MV-4-11 (cell line): ENCODE measurements at places on chromosomes 6 and 20.
A peak's percentile ranks its signal among the peaks of the same experiment; 100 is the strongest.

- DNase-seq = peak; percentile 65
Measured at GRCh38 chr6:113690281-113691259, 166.6 kb upstream of the MARCKS start.

DNA sequence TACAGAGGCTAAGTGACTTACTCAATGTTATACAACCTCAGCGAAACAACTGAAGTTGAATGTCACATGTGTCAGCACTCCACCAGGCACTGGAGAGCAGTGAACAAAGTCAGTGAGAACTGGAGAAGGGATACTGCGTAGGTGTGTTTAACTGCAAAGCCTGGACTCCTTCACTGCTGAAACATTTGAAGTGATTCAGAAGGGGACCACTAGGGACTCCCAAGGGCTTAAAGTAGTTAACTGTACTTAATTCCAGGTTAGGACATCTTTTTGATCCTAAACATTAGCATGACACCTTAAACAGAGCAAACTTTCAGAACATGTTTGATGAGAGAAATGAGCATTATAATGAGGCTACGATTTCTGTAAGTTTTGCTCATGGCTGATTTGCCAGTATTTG, 45.0 kb upstream of the ZBTB24 start:
- no peak for DNase-seq

- no peak for DNase-seq
Measured at GRCh38 chr20:45918779-45919537, 7.0 kb upstream of the PLTP start.

- no peak for DNase-seq
Measured at GRCh38 chr6:45086360-45087084, 241.6 kb upstream of the RUNX2 start.

GRCh38 chr20:14824996-14825395, 487.6 kb upstream of the FLRT3 start:
- no peak for DNase-seq

- DNase-seq = no peak
Measured at GRCh38 chr20:21146215-21146614, 20.3 kb downstream of the KIZ start.

- no peak for DNase-seq
Measured at GRCh38 chr6:46137387-46137786, 7.6 kb downstream of the ENPP4 start.

DNA sequence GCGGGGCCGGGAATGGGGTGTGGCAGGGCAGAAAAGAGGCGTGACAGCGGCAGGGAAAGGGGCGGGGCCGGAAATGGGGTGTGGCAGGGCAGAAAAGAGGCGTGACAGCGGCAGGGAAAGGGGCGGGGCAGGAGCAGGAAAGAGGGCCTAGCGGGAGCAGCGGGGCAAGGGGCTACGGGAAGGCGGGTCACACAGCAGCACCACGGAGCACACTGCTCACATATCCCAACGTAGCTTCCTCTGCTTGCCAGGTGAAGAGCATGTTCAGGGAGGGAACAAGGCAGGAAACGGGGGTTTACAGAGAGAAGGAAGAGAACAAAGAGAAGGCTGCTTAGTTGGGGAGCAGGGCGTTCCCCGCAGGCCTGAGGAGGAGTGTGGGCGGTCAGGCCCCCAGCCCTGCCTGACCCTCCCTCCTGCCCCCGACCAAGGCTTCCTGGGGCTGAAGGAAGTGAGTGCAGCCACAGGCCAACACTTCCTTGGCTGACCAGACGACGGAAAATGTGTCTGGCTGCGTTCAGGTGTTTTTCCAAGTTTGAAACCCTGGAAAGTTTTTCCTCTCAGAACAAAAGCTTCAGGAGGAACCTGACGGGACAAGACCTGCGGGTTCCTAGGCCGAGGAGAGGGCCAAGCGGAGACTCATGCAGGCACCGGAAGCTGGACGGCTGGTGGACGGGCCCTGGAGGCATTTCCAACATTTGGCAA, 13.8 kb downstream of the UCKL1 start:
- DNase-seq = no peak

GRCh38 chr6:150443621-150444020, 74.8 kb downstream of the IYD start:
- no peak for DNase-seq

GRCh38 chr6:537114-537513, 119.8 kb downstream of the HUS1B start:
- no peak for DNase-seq

- no peak for DNase-seq
Measured at GRCh38 chr6:140987364-140988155, 1145.2 kb upstream of the GJE1 start.

GRCh38 chr6:131163886-131164285, 28.6 kb downstream of the AKAP7 start:
- DNase-seq = no peak

DNA sequence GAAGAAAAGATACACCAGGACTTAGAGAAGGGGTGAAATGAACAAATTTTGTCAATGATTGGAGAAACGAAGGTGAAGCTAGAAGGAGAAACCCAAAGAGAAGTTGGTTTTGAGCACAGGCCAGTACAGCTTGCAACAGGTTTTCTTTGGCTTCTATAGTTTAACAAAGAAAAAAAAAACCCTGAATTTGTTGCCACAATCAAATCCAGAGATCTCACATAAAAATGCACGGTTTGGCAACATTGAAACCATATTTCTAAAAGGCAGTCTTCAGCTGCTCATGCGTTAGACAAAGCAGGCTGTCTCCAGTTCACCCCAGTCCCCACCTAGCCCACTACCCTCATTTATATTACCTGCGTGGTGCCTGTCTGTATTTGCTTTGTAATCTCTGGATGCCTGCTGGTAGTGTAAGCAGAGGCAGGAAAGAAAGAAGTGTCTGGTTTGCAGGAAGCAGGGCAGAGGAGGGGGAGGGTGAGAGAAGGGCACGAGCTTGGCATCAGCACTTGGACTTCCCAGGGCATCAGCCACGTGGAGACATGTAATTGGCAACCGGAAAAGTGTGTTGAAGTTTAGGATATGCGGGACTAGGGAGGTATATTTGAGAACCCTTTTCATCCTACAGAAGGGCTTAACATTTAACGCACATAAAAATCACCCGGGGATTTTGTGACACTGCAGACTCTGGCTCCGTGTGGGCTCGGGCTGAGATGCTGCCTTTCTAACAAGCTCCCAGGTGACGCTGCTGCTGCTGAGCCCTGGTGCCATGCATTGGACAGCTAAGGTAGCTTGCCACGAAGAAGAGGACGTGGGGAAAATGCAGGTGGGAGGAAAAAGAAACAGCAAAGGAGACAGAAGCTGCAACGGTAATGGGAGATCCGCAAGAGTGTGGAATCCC, 14.4 kb downstream of the PFDN4 start:
- DNase-seq = no peak

- peak; percentile 38 for DNase-seq
Measured at GRCh38 chr20:51092338-51092737, 69.4 kb upstream of the KCNG1 start.

GRCh38 chr20:43895235-43895634, 19.4 kb upstream of the TOX2 start:
- no peak for DNase-seq

GRCh38 chr20:20375862-20376261, 8.0 kb downstream of the INSM1 start:
- DNase-seq = peak; percentile 26

DNA sequence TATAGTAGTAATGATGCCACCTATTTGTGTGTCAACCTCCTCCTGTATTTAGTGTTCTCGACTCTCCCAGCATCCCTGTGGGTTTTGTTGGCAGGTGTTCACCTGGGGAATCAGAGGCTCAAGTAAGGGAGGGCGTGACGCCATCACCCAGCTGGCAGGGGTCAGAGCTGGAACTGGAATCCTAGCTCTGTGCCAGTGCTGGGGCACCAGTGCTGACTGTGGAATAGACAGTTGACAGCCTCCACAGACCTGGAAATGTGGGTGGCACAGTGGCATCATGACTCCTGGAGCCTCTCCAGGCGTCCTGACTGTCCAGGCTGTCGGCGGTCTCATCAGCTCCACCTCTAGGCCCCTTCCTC, 102.8 kb downstream of the SYCP2 start:
- no peak for DNase-seq

- DNase-seq = no peak
Measured at GRCh38 chr6:4402477-4402976, 267.2 kb upstream of the ECI2 start.

GRCh38 chr6:4225161-4225872, 89.9 kb upstream of the ECI2 start:
- no peak for DNase-seq

- DNase-seq = no peak
Measured at GRCh38 chr6:72132851-72133250, 246.5 kb downstream of the RIMS1 start.

DNA sequence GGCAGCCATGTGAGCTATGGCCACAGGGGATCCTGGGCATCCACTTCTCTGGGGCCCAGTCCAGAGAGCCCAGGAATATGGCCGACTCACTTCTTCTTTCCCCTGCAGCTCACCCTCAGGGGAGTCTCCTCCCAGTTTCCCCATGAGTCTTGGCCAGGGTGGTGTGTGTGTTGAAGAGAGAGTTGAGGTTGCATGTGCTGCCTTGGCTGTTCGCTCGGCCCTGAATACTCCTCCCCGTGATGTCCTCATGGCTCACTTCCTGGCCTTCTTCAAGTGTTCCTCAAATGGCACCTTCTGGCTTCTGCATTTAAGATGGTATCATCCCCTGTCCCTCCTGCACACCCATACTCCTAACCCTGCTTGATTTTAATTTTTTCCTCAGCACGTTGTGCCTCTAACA, 3.2 kb upstream of the TREML1 start:
- peak; percentile 67 for DNase-seq

- DNase-seq = no peak
Measured at GRCh38 chr6:156068881-156069280, 613.2 kb upstream of the NOX3 start.

GRCh38 chr6:119390247-119390793, 40.8 kb upstream of the MAN1A1 start:
- no peak for DNase-seq
